ENCODE measurements at places on chromosomes 1 and 21.

DNA sequence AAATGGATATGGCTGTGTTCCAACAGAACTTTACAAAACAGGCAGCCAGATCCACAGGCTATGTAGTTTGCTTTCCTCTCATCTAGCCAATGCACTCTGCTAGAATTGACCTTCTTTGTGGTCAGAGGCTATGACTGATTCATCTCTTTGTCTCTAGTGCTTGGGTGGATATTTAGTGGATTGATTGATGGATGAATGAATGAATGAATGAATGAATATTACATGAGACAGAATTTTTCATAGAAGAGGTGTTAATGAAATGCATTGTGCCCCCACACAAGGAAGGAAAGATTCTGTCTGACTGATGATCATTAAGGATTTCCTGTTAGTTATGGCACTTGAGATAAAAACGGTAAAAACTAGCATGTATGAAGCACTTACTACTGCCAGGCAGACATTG is 50.5 kb upstream of the ZYG11A start:
- no peak for DNase-seq

DNA sequence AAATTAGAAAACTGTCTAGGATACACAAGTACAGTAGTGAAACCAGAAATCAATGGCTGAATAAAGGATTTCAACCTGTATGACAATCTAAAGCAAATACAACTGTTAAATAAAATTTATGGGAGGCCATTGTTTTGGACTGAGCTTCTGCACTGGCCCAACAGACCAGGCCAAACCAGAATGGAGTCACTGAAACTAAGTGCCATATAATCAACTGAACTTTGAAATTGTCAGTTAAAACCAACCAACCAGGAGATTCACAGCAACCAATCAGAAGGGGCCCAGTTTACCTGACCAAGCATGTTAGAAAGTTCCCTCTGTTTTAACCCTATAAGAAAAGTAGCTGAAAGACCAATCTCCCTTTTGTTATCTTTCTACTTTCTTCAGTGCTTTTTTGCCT is 30.5 kb upstream of the SOAT1 start:
- DNase-seq = no peak

- DNase-seq = no peak
Measured at GRCh38 chr21:35422011-35422410, 372.9 kb upstream of the RUNX1 start.

DNA sequence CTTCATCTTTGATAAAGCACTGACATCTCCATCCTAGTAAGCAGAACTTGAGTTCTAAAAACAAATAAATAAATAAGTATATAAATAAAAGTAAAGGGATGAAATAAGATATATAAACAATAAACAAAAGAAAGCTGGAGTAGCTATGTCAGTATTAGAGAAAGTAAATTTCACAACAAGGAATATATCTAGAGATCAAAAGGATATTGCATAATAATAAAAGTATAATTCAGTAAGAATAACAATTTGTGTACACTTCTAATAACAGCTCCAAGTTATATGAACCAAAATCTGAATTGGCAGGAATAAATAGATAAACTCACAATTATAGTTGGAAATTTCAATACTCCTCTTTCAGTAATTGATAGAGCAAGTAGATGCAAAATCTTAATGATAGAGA is 9.8 kb upstream of the CENPF start:
- DNase-seq = no peak

DNA sequence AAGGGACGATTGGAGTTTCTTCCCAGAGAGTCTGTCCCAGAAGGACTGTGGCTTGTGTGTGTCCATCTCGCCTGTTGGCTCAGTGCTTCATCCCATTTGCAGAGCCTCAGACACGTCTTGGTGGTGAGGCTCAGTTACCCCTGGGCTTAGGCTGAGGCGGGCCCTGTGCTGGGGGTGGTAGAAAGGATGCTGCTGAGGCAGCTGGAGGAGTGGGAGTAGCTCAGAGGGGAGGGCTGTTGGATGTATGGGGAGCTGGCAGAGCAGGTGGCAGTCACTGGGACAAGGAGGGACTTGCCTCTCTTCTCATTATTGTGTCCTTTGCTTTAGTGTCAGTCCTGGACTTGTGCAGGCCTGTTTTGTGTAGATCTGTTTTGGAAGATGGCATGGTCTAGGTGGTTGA is 7.3 kb upstream of the MIIP start:
- DNase-seq = no peak

DNA sequence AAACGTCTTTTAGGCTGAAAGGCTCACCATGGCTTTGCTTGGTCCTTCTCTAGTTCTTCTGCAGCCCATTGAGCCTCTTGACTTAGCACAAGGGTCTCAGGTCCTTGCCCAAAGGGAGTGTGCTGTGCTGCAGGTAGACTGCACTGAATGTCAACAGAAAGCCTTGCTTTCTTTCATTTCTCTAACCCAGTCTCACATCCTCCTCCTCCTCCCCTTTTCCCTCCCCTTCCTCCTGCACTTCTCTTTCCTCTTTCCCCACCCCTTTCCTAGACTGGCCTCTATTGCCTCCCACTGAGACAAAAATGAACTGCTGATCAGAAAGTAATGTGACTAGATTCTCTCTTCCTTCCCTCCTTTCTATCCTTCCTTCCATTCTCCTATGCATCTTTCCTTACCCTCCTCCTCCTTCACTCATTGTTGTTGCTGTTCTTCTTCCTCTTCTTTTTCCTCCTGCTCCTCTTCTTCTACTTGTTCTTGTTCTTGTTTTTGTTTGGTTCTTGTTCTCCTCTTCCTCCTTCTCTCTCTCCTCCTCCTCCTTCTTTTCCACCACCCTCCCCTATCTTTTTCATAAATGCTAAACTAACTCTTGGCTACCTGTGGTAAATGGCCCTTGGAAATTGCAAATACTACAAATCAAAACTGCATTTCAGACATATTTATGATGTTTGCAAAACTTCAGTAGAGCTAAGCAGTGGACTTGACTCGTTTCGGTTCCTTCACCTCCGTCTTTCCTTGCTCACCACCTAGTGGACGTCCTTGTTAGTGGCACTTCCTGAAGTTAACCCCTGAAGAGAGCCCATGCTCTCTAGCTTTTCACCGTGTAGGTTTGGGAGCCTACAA is at the start of gene SELL:
SELL (minus strand) TSS at position 152 of the 840 bp plus-strand sequence; CDS start at position 30, 122 bp downstream.
- peak; percentile 83 for DNase-seq

GRCh38 chr21:36397606-36398005 is 12.4 kb downstream of the CHAF1B start:
- DNase-seq = no peak

DNA sequence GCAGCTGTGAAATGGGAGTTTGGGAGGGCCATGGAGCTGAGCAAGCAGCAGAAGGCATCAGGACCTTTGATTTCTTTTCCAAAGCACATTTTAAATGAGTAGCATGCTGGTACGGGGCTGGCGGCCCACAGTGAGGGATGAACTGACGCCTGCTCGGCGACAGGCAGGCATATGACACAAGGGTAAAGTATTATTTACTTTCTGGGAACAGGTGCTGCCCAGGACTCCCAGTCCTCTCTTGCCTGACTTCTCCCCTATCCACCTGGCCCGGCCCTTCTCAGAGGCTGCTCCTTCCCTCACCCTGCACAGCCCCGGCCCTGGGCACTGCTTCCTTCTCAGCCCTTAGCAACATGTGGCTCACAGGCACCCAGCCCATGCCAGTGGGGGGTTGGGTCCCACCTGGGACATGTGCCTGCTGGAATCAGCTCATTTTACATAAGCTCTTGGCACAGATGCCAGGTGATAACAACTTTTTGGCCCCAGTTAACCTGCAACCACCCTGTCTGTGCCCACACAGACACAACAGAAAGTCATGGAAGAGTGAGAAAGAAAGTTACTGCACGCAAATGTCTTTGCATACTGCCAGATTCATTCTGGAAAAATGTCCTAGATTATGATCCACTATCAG is 112.3 kb upstream of the GADD45A start:
- DNase-seq = no peak

- no peak for DNase-seq
Measured at GRCh38 chr1:54300401-54300800, 100.4 kb downstream of the MRPL37 start.

DNA sequence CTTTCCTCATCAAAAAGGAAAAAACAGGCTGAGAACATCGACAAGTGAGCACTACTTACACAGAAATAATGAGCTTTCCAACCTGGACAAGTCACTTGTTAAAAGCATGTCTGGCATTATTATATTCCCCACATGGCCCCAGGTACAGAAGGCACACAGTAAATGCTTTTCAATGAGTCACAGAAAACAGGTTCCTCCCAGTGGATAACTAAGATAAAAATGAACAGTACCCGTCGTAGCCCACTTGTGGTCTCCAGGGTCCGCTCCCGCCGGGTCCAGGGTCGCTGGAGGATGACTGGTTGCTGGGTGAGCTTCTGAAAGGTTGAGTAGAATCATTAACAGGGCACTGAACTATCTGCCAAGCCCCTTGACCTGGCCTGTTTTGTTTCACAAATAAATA is 186.6 kb downstream of the SIPA1L2 start:
- DNase-seq = no peak

DNA sequence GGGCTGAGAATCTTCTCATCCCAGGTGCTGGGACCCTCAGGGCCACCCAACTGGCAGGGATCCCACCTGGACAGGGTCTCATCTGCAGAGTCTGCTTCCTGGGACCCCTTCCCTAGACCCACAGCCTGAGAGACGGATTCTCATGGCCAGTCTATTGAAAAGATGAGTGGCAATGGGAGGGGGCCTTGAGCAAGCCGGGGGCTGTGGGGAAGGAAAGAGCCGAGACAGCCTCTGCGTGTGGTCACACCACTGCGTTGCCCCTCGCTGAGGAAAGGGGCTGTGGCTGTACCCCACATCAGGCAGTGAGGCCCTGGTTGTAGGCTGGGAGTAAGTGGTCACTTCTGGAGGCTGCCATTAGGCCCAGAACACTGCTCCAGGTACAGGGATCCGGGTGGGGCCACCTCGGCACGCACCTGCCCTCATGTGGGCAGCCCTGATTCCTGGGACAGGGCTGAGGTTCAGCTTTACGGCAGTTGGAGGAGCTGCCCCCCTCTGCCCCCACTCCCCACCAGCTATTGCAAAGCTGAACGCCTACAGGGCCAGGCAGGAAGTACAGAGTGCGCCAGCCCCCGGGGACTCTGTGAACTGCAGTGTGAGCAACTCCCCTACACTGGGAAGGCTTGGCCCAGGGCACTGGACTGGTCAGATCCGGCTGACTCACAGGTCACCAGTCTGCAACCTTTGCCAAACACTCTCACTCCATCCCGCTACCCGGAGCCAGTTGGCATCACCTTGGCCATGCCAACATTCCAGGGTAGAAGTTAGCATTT is 106.9 kb downstream of the RIPK4 start:
- DNase-seq = no peak

DNA sequence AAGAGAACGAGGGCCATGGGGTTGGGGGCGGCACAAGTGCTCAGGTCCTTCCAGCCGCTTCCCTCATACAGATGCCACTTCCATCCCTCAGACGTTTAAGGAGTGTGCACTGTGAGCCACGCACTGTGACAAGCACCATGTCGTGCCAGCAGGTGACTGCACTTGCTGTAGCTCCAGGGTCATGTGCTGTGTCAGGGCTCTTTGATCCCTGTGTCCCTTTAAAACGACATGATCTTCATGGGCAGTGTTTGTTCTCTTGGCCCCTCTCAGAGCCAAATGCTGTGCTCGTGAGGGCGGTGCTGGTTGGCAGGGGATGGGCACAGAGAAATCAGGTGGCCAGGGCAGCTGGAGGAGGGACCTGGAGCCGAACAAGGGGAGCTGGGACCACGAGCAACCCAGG is 19.9 kb downstream of the IL10RB start:
- no peak for DNase-seq

- DNase-seq = no peak
Measured at GRCh38 chr1:19637606-19638005, 6.5 kb upstream of the NBL1 start.

DNA sequence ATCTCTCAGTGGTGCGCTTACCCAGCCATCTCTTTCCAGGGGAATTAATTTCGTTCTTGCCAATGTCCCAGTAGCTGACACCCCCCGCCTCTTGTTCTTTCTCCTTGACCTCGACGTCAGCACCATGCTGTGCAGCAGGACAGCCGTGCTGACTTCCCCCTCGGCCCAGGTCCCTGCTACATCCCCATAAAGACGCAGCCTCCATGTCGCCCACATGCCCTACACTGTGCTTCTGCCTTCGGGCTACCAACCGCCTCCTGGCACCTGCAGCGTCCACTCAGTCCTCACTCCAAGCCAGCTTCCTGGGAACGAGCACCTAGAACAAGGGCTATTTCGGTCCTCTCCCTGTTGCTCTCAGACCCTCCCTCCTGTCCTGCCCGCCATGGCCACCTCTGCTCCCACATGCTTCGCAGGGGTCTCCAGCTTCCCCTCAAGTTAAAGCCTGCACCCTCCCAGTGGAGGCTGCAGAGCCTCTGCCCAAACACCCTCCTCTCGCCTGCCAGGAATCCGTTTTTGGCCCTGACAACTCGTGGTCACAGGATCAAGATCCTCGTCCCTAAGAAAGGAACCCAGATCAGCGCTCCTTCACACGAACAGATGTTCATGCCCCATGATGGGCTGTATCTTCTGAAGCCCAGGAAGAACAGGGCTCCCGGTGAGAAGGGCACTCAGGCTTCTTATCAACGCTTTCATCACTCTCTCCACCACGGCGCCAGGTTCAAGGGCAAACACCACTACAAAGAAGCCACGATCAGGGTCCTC is 109.7 kb downstream of the NPHP4 start:
- no peak for DNase-seq

- DNase-seq = no peak
Measured at GRCh38 chr1:3321559-3322449, 132.7 kb upstream of the ARHGEF16 start.

GRCh38 chr1:91476533-91477217 is 24.0 kb upstream of the CDC7 start:
- DNase-seq = no peak

GRCh38 chr1:245465666-245466065 is 310.9 kb downstream of the KIF26B start:
- DNase-seq = no peak

DNA sequence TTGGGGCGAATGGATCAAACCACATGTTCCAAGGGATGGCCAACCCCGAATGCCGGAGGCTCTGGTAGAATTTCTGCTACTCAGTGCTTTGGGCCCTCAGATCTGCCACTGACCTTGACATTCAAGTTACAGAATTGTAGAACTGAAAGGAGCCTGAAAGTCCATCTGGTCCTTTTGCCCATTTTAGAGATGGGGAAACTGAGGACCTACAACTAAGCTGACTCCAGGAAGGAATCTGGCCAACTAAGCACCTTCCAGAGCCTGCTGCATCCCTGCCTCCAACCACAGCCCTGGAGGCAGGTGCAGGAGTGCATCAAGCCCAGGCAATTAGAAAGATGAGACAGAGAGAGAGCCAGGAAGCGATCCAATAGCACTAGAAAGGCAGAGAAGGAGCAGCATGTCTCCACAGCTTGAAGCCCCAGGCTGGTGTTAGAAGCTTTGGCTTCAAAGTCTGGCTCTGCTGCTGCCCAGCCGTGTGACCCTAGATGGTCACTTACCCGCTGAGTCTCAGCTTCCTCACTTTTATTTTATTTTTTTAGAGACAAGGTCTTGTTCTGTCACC is 1.3 kb upstream of the CTRC start:
- no peak for DNase-seq

DNA sequence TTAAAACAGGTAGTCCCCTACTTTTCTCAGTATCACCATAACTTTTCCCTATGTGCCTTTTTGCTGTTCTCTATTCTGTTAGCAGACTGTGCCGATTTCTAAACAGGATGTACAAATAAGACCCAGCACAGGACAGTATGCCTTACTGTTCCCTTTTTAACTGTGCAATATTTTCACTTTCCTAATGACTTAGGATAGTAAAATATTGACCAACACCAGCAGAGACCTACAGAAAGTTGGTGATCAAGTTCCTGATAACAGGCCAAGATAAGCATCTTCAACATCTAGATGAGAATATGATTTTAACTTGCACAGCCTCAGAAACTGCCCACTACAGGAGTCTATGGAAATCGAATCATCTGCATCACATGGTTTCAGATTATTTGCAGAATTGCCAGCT is 42.0 kb downstream of the ADSS2 start:
- DNase-seq = no peak

All from activated CD4-positive, alpha-beta T cell treated with anti-CD3 and anti-CD28 coated beads for 4 hours (primary cell).